COLO829 (cell line): ENCODE measurements at places on chromosomes 12 and 14.

DNA sequence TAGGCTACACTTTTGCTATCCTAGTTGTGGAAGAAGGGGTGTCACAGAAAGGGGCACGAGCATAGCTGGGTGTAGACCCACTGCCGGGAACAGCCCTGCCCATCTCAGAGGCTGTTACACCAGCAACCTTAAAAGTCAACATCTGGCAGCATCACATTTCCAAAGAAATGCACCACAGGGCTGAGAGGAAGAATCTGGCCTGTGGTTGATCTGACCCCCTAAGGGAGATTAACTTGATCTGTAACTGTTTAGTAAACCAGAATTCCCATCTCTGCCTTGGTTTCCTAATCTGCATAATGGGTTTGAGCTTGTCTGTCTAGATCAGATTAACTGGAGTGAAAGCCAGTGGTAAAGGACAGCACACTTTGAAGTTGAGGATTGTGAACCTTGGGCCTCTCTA lies 1.3 kb downstream of the LRP1-AS start:
- DNase-seq = no peak

GRCh38 chr12:121921066-121921465 lies 2.7 kb downstream of the CFAP251 start:
- DNase-seq = no peak

DNA sequence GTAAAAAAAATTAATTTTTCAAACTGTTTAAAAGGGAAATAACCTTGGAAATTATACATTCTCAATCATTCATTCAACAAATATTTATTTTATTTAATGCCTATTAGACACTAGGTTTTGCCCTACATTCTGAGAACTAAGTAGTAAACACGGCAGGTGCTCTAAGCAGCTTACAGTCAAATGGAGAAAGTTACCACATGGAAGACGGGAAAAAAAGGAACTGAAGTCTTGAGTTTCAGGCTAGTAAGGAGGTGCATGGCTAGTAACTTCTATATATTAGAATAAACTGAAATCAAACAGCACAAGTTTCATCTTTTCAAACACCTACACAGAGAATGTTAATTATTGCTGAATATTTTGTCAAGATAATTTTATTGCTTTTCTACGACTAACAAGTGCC lies 52.9 kb downstream of the C12orf42 start:
- DNase-seq = no peak

DNA sequence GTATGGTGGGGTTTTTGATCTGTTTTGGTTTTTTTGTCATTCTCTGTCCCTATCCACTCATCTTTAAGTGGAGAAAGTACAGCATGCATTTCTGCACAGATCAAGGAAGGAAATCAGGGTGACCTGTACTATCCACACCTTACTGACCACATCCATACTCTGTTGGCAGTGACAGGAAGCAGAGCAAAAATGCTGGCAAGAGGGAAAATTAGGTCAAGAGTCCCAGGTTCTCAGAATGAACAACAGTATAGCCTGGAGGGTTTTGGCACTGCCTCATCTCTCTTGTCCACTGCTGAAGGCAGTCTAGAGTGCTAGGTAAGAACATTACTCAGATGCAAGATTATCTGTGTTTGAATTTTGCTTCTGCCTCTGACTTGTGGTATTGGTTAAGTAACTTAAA lies 70.7 kb downstream of the TAOK3 start:
- DNase-seq = no peak

DNA sequence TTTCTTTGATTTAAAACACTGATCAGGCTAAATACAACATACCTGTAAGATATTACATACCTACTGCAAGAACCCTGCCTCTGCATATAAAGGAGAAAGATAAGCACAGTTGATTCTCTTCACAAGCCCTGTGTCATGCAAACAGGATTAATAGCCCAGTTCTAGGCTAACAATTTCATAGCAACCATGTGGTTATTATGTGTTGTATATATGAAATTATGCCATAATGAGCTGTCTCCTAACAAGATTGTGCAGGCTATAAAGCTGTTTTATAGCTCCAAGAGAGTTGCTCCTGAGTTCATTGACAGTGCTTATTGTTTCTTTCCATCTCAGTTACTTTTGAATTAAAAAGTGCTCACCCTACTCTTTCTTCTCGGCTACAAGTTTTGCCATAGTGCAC lies 609.3 kb downstream of the DIO2 start:
- no peak for DNase-seq

GRCh38 chr14:54047645-54048308 lies 91.2 kb upstream of the BMP4 start:
- DNase-seq = no peak

DNA sequence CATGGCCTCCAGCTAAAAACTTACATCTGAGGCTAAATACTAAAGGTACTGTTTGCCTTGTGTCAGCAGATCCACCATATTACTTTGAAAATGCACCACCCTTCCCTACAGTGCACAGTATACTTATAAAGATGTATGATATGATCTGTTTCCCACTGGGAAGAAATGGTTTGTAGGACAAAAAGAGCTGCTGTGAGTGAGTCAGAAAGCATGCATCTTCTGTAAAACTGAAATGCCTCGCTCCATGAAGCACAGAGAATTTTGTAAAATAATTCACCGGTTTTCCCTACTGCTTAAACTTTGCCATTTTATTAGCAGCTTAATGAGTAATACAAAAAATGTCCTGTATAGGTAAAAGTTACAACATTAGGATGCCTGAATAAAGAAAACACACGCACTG lies 68.8 kb downstream of the MDGA2 start:
- no peak for DNase-seq

DNA sequence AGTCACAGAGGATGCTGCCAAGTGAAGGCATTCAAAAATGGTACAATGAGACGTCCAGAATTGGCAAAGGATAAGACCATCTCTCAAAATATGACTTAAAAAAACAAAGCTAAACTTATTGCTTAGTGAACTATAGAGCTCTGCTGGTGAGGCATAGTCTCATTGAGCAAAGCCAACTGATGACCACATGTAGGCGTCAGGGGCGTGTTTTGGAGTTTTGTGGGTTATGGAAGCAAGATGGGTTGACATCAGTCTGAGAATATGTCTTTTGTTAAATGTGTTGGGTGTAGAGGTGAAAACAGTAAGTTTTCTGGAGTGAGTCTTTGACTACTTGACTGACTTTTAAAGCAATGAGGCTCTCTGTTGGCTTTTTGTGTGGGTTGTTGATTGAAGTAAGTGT lies 47.2 kb downstream of the ATL1 start:
- peak; percentile 34 for DNase-seq
